Subcutaneous preadipocyte (primary cell): ENCODE measurements at places on chromosomes 7 and 10. TPM values are rescaled to one million over a fixed set of nuclear protein-coding genes. Genes with fewer than 3 reads are reported as not detected.

The HOGA1 gene
- total RNA-seq = 2.5 and 2.6 TPM in 2 replicates

The ATE1 gene
- 18.0 and 32.5 TPM in 2 replicates for total RNA-seq

The NEBL gene
- 0.20 and 1.1 TPM in 2 replicates for total RNA-seq

The ZFAND4 gene
- 4.4 and 7.4 TPM in 2 replicates for total RNA-seq
